ENCODE measurements at places on chromosomes 4 and X. TPM values are rescaled to one million over a fixed set of nuclear protein-coding genes. Genes with fewer than 3 reads are reported as not detected.

DNA sequence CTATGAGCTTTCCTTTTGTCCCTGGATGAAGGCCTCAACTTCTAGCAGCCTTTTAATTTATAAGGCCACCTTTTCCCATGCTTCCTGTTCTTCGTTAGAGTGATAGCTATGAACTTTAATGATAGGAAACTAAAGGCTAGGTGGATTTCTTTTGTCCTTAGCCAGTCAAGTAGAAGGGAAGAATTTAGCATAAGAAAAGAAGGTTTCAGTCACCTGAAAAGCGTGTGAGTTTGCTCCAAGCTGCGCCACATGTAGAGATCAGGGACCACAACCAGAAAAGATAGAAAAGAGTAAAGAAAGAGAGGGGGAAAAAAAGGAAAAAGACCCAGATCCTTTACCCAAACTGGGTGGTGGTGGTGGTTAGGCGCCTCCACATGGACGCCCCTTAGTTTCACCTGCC is 28.6 kb downstream of the LUZP4 start:
- no peaks in the 10 kb centered on the region for H3K27me3 ChIP-seq
- no peak overlapping the region for H3K27ac ChIP-seq
- DNase-seq: no peak
- H3K4me1 ChIP-seq: no peaks in the 10 kb centered on the region
- no peaks in the 10 kb centered on the region for H3K36me3 ChIP-seq

Gene STARD8
- total RNA-seq: 16.0 TPM

GRCh38 chr4:157222771-157223160 is 2.2 kb downstream of the GRIA2 start:
- no peaks in the 10 kb centered on the region for H3K36me3 ChIP-seq
- H3K4me1 ChIP-seq: peaks cover 10% of the 10 kb centered on the region
- peak overlapping the region; percentile 71 for H3K4me3 ChIP-seq
- no peak for DNase-seq

GRCh38 chr4:130249002-130249401 is 1153.0 kb downstream of the C4orf33 start:
- H3K27ac ChIP-seq: no peak overlapping the region
- no peaks in the 10 kb centered on the region for H3K27me3 ChIP-seq
- DNase-seq: no peak
- H3K36me3 ChIP-seq: no peaks in the 10 kb centered on the region
- no peak overlapping the region for H3K4me3 ChIP-seq

Gene NOCT
- 9.9 TPM for total RNA-seq

All from ascending aorta (tissue), 2 donors.